ENCODE measurements at places on chromosomes 3 and 15.

GRCh38 chr3:45205126-45205525 lies 21.0 kb downstream of the TMEM158 start:
- no peak for DNase-seq

GRCh38 chr3:174202561-174202960 lies 656.6 kb upstream of the NAALADL2 start:
- no peak for DNase-seq

GRCh38 chr3:16252988-16253387 lies 11.8 kb downstream of the DPH3 start:
- DNase-seq: no peak

- DNase-seq: no peak
Measured at GRCh38 chr3:32660634-32661033, 24.4 kb upstream of the CNOT10 start.

DNA sequence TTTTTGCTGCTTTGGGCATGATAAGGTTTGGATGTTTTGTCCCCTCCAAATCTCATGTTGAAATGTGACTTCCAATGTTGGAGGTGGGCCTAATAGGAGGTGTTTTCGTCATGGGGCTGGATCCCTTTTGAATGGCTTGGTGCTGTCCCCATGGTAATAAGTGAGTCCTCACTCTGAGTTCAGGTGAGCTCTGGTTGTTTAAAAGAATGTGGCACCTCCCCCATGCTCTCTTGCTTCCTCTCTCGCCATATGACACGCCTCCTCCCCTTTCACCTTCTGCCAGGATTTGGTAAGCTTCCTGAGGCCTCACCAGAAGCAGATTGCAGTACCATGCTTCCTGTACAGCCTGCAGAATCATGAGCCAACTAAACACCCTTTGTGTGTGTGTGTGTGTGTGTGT lies 255.5 kb downstream of the EPHB1 start:
- DNase-seq: no peak

DNA sequence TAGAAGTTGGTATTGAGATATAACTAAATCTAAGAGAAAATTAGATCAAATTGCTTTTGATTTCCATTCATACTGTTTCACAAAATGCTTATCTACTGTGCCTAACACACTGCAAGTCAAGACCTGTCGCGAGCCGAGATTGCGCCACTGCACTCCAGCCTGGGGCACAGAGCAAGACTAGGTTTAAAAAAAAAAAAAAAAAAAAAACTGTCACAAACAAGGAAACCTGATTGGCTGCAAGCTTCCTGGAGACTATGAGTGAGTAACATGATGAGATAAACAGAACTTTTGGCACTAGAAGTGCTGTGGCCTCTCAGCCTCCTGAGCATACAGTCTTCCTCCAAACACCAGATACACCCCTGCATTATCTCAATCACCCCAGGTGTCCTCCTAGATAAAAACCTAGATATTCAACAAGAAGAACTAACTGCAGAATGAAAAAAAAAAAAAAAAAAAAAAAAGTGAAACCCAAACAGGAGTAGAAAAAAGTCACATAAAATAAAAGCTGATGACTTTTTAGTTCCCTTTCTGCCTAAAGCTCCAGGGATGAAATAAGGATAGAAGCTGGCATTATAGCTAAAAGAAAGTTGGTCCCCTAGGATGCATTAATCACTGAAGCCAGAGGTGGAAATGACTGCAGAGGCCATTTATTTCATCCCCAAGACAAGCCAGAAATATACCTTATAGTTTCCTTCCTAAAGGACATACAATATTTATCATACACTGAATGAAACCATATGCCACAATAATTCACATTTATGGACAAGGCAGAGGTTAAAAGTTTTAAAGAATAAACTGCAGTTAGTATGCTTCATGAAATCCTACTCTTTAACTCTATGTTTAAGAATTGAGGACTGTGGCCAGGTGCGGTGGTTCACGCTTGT lies 82.4 kb downstream of the P3H2 start:
- DNase-seq: no peak

- DNase-seq: no peak
Measured at GRCh38 chr15:52414936-52415335, 113.7 kb downstream of the MYO5A start.

DNA sequence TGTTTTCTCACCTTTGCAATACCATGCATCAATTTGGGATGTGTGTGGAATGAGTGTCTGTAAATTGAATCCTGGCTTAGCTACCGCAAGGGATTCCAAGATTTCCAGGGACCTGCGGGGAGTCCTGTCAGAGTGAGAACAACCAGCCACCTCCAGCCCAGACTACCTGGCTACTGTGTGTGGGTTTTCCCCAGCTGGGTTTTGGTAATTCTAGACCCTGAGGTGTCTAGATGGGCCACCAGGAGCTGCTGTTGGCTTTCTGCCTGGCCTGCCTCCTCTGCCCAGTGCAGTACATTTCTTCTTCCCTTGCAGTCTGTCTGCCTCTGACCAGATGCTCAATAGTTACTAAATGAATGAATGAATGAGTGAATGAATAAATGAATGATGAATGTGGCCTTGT lies 32.5 kb upstream of the CORO2B start:
- no peak for DNase-seq

- DNase-seq: no peak
Measured at GRCh38 chr3:149245738-149246451, 24.3 kb upstream of the CP start.

GRCh38 chr15:44427756-44428724 lies 611 bp downstream of the CTDSPL2 start:
- DNase-seq: no peak

- no peak for DNase-seq
Measured at GRCh38 chr3:67094167-67094566, 96.1 kb downstream of the KBTBD8 start.

- DNase-seq: no peak
Measured at GRCh38 chr3:138081371-138082084, 33.9 kb downstream of the DZIP1L start.

GRCh38 chr3:116429479-116430269 lies 15.6 kb downstream of the LSAMP start:
- DNase-seq: no peak

DNA sequence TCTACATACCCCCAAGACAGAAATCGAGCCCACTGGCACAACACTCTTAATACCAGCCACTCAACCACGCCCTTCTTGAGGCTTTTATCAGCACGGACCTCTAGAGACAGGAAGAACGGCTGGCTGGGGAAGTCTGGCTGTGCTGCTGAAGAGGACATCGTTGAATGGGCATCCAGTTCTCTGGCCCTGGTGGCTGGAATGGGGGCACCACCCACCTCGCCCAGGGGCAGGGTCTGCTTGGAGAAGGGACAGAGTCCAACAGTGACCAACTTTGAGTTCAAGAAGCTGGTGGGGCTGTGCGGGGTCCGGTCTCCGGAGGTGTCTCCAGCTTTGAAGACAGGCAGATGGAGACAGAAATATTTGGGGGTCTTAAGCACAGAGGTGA lies 77.5 kb downstream of the ATP10A start:
- no peak for DNase-seq

DNA sequence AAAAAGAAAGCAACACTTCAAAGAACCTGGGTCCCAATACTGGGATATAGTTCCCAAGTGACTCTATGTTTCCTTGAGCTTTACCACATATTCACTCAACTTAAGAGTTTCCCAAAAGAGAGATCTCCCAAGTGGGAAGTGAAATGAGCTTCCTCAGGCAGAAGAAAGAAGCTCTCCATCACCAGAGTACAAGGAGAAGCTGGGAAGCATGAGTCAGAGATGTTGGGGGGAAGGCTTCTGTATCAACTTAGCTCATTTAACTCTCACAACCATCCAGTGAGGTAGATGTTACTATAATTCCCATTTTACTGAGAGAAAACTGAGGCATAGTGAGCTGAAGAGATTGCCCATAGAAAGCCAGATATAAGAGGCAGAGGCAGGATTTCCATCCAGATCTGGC lies 47.0 kb upstream of the TRIM42 start:
- DNase-seq: no peak

GRCh38 chr15:68497206-68497910 lies 65.4 kb upstream of the ITGA11 start:
- DNase-seq: no peak

GRCh38 chr3:168086541-168087260 lies 9.0 kb downstream of the GOLIM4 start:
- no peak for DNase-seq

DNA sequence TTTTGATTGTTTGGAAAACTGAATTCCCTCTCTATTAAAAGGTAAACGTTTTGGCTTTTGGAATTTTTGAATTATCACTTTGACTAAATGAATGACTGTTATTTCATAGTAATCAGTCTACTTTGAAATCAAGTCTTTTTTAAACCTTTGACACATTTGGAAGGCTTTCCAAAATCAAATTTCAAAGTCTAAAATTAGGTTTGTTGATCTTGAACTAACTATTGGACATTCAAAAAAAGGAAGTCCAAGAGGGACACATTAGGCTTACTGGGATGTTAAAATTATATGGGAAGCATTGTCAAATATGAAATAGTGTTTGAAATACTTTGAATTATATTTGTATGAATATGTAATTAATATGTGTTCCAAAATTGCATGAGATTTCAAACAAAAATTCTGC lies 45.2 kb upstream of the AADACL2 start:
- no peak for DNase-seq

All from CD4-positive, alpha-beta T cell treated with Interleukin-6 at 100 ng/mL for 8 hours (primary cell).